Cardiac fibroblast (primary cell): ENCODE measurements at places on chromosomes 7 and 10.

- DNase-seq, result no peak
These were observed 48.1 kb upstream of the EBF3 start for GRCh38 chr10:130012129-130012528.

- DNase-seq, result peak; percentile 29
These were observed 120.7 kb downstream of the PRKAG2 start for GRCh38 chr7:151756076-151756731.

DNA sequence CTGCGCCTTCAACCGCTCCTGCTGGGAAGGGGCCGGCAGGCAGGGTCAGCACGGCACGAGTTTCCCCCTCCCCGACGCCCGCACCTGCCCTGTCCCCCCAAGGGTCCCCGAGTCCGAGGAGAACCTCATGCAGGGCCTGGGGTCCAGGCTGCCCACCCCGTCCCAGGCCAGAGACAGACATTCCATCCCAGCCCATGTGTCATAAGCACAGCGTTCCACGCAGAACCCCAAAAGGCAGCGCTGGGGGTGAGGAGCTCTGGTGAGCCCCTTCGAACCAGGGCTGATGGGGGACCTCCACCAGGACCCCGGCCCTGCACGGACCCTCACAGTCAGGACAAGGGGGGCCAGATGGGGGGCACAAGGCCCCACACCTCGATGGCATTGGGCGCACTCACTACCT is 49.2 kb downstream of the TNRC18 start:
- no peak for DNase-seq

DNA sequence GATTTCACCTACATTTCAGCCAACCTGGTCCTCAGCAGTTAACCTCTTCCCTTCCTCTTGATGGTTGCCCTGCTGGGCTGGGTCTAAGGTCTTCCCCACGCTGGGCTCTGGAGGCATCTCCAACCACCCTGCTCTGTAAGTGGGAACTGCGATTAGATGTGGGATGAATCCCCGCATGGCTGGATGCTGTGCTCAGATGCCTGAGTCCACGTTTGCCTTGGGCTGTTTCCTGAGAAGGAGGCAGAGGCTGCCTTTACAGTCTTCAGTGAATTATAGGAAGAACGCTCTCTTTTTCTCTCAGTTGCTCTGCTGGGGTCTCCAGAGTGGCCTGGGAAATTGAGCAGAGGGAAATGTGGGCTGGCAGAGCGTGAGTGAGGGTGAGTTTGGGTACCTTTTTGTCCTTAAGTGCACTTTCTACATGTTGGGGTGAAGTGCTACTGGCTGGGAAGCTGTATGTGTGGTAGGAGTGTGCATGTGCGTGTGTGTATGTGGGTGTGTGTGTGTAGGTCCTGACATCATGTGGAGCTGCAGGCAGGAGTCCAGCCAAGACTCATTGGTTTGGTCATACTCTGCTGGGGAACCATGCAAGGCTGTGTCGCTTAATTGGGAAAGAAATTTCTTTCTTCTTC is 1.5 kb downstream of the GIMAP8 start:
- DNase-seq, result no peak

DNA sequence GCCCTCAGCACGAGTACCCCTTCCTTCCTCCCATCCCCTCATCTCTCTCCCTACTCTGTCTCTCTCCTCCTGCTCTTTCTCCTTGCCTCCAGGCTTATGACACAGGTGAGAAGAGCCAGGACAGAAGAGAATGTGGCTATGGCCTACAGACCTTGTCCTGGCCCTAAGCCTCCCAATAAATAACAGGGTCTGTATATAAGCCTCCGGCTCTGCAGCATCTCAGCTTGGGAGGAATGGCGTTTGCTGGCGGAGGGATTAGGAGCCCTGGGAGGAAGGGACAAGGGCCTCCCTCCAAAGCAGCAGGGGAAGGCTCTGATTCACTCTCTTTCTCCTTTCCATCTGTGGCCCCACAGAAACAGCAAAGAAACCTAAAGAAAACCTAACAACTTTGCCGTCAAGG is 45.8 kb downstream of the COL13A1 start:
- DNase-seq, result no peak

DNA sequence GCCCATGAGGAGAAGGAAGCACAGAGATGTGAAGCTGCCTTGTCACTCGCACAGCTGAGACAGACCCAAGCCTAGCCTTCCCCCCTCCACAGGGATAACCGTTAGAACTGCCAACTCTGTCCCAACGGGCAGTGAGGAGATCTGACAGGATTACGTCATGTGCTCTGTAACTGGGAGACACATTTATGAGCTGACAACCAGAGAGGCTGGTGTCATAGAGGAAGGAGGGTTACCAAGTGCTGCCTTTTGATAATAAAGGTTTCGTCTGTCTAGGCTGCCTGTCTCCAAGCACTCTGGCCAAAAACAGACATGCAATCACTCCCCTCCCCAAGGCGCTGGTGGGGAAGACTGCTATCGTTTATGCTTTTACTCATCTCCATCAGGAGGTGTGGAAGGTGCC is 165.9 kb downstream of the PLXNA4 start:
- DNase-seq, result peak; percentile 29

GRCh38 chr10:42971251-42971599 is 105.6 kb upstream of the RET start:
- no peak for DNase-seq

- no peak for DNase-seq
These were observed 47.2 kb downstream of the PWWP2B start for GRCh38 chr10:132443983-132444876.

GRCh38 chr7:2643386-2644219 is 11.8 kb downstream of the TTYH3 start:
- DNase-seq, result no peak

GRCh38 chr10:70494536-70494935 is 16.0 kb downstream of the PALD1 start:
- no peak for DNase-seq

- no peak for DNase-seq
These were observed 312.2 kb downstream of the GALNT17 start for GRCh38 chr7:71444130-71444529.

DNA sequence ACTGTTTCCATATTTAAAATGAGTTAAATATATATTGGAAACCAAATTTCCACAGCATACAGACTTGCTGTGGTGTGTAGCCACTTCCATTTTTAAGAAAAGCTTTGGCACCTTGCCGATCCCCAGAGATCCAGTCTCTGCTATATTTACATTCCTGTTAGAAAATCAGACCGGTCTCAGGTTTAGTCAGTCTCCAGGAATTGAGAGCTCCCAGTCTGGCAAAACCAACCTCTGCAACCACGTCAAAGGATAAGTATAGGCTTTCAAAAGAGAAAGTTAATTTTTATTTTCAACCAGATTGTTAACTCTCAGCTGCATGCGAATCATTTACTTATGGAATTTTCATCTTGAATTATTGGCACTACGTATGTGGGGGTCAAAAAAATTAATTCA is 28.2 kb downstream of the PUS7 start:
- DNase-seq, result peak; percentile 65

DNA sequence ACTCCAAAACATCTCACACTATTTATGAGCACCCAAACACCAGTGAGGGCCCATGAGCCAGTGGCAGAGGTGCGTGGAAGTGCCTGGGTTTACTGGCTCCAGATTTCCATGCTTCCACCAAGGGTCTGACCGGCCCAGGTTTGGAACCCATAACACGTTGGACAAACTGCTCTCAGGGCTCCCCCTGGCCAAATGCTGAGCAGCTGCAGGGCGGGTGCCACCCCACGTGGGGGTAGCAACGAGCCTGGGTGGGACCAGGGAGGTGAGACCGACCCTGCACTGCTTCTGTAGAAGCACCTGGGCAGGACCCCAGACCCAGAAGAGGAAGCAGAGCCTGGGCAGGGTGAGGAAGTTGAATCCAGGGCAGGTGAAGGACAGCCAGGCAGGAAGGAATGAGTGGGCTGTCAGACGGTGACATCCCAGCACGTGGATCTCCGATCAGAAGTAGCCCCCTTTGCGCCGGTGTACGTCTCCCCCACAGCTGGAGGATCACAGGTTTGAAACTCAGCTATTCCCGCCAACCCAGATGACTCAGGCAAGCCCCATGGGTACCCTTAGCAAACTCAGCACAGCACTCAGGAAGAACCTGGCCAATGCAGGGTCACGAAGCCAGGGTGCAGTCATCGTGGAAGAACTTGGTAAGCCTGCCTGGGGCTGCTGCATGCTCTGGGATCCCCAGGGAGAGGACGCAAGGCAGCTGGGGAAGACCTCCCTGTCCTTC is 100.4 kb upstream of the DDC start:
- DNase-seq, result peak; percentile 27

- DNase-seq, result peak; percentile 88
These were observed 47.7 kb upstream of the FGL2 start for GRCh38 chr7:77247206-77247850.

DNA sequence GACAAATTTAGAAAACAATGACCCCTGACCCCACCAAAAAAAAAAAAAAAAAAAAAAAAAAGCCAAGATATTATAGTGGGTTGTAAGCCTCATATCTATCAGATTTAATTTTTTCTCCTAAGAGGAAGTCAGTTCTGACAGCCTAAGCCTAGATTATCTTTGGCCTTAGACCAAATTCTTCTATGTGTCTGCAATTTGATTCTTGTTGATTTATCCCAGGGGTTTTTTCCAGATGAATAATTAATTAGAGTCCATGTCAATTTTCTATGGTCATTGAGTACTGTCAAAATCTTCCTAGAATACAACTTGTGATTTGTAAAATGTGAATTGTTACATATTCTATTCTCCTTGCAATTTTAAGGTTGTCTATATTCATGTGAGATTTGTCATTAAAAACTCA is 151.6 kb upstream of the CACNA2D1 start:
- DNase-seq, result no peak

- DNase-seq, result peak; percentile 71
These were observed 54.8 kb upstream of the AGBL3 start for GRCh38 chr7:134931487-134931886.

- DNase-seq, result no peak
These were observed 73.6 kb downstream of the EPC1 start for GRCh38 chr10:32273336-32273735.

GRCh38 chr7:7970237-7970530 is 1.6 kb downstream of the GLCCI1 start:
- DNase-seq, result no peak

DNA sequence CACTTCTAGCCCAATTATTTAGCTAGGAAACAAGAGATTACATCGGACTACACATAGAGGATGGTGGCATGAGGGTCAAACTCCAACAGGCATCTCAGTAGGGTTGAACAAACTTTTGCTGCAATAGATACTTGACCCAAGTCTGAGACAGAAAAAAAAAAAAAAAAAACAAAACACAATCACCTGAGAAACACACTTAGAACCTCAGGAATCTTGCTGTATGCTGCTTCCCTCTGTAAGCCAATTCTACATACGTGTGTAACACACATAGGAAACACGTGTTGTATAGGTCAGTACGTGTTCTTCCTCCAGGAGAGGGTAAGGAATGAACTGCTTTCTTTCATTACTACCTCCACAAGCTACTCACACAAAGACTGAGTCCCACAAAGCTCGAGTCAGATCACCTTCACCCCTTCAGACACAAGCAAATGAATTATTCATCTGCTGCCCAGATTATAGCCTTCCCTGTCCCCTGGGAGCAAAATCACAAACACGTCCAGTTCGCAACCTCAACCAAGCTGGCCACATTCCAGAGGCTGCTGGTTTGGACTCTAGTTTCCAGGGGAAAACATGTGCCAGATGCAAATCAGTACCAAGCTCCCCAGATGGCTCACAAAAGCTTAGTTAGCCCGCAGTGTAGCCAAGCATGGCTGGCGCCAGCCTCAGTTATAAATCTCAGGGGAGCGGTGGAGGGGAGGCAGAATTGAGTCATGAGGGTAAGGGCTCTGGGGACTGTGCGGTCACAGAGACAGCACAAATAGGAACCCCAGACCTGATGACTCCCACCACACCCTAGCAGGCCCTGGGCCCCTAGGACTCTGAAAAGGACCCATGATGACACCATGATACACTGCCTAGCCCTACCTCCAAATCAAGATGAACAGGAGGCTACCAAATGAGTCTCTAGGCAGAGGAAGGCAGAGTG is 15.1 kb downstream of the PSAP start:
- DNase-seq, result peak; percentile 96

DNA sequence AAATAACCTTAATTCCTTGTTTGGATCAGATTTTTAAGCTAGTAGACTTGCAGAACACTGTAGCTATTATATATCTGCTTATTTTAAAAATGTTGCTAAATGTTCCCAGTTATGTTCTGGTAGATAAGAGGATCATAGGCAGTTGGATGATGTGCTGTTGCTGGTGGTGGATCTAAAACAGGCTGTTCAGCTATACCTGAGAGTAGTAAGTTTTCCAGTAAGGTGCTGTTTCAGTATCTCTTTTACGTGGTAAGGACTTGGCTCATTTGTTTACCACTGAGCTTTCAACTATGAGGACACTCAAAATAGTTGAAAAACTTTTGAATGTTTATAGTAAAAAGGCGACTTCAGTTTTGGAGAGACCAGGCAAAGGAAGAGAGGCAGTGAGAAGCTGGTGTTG is 180.9 kb downstream of the CDK14 start:
- DNase-seq, result no peak

- no peak for DNase-seq
These were observed 64.1 kb downstream of the ZMIZ1 start for GRCh38 chr10:79132681-79133381.

DNA sequence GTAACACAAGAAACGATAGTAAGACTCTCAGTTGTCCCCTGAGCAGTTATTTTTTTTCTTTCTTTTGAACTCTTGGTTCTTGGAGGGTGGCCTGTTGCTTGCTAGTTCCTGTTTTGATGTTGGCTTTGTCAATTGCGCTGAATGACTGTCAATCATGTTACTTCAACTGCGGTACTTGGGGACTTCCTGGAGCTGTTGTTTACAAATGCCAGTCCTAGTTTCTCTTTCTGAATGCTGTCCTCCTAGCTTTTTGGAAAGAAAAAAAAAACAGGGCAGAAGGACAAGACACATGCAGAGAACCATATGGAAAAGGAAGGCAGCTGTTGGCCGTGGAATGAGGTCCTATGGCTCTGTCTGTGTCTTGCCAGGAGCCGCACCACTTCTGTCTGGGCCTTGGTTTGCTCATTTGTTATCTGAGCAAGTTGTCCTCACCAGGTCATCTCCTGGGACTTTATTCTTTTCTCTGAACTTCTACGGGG is 7.0 kb upstream of the PDCD4 start:
- DNase-seq, result peak; percentile 11

GRCh38 chr7:24576171-24577025 is 3.1 kb downstream of the PALS2 start:
- DNase-seq, result peak; percentile 89

GRCh38 chr10:43957267-43958070 is 308.8 kb upstream of the ZNF32 start:
- DNase-seq, result no peak

- DNase-seq, result no peak
These were observed 18.0 kb upstream of the NUDCD3 start for GRCh38 chr7:44508328-44509030.

- DNase-seq, result peak; percentile 27
These were observed 1.3 kb upstream of the PAPSS2 start for GRCh38 chr10:87658321-87658795.
